ENCODE measurements at places on chromosomes 3 and 15. TPM values are rescaled to one million over a fixed set of nuclear protein-coding genes. Genes with fewer than 3 reads are reported as not detected.

The COL8A1 gene
- polyA plus RNA-seq: not detected

- H3K4me1 ChIP-seq: peaks cover 36% of the 10 kb centered on the region
- peak overlapping the region; percentile 15 for H3K4me3 ChIP-seq
- no peaks in the 10 kb centered on the region for H3K27me3 ChIP-seq
- DNase-seq: no peak
- H3K36me3 ChIP-seq: no peaks in the 10 kb centered on the region
- H3K27ac ChIP-seq: no peak overlapping the region
These were observed 144.6 kb upstream of the MEF2A start for GRCh38 chr15:99421172-99421656.

The TP63 gene
- 0.13 TPM for polyA plus RNA-seq

The SMCO1 gene
- not detected for polyA plus RNA-seq

DNA sequence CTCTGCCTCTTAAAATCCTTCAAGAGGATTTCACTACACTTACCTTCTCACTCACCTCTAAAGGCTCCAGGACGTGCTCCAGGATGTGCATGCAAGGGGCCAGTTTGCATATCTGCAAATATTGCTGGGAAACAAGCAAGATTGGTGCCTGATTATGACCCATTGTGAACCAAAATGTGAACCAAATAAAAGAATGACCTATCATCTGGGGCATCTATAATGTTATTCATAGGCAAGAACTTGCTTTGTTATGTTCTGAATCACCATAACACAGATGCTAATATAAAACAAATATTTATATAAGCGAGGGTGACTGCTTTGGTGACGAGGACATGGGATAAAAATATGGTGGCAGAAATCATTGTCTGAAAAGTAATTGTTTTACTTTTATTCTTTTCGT, 5.5 kb downstream of the IL12A start:
- H3K4me3 ChIP-seq: no peak overlapping the region
- H3K36me3 ChIP-seq: peaks cover 4% of the 10 kb centered on the region
- no peaks in the 10 kb centered on the region for H3K4me1 ChIP-seq
- no peak for DNase-seq

- H3K36me3 ChIP-seq: no peaks in the 10 kb centered on the region
- peaks cover 18% of the 10 kb centered on the region for H3K4me1 ChIP-seq
- H3K4me3 ChIP-seq: peak overlapping the region; percentile 31
- peaks cover 46% of the 10 kb centered on the region for H3K27me3 ChIP-seq
- DNase-seq: no peak
- no peak overlapping the region for H3K27ac ChIP-seq
These were observed 1.3 kb downstream of the FRMD5 start for GRCh38 chr15:44193651-44194322.

The ZDHHC23 gene
- 0.52 TPM for polyA plus RNA-seq

- H3K27me3 ChIP-seq: no peaks in the 10 kb centered on the region
- no peak overlapping the region for H3K27ac ChIP-seq
- H3K4me3 ChIP-seq: no peak overlapping the region
- no peaks in the 10 kb centered on the region for H3K4me1 ChIP-seq
These were observed 725.2 kb upstream of the GOLIM4 start for GRCh38 chr3:168820810-168821415.

- no peak overlapping the region for H3K4me3 ChIP-seq
- no peaks in the 10 kb centered on the region for H3K27me3 ChIP-seq
- H3K4me1 ChIP-seq: no peaks in the 10 kb centered on the region
These were observed 73.8 kb upstream of the FURIN start for GRCh38 chr15:90794538-90794937.

GRCh38 chr3:118782755-118783202, 251.9 kb downstream of the IGSF11 start:
- no peak for DNase-seq
- no peaks in the 10 kb centered on the region for H3K27me3 ChIP-seq
- no peaks in the 10 kb centered on the region for H3K4me1 ChIP-seq
- no peaks in the 10 kb centered on the region for H3K36me3 ChIP-seq

The FGD5 gene
- not detected for polyA plus RNA-seq

DNA sequence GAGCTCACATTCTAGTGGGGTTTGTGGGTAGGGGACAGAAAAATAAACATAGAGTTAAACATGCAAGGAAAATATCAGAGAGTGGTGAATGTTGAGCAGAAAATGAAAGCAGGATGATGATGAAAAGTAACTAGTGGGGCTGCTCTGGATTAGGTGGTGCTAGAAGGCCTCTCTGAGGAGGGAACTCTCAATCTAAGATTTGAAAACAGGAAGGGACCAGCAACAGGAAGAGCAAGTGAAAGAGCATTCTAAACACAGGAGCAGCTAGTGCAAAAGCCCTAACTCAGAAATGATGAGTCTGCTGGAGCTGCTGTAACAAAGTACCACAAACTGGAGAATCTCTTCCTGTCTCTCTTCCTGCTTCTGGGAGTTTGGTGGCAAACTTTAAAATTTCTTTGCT, 468.6 kb upstream of the AGTR1 start:
- H3K36me3 ChIP-seq: no peaks in the 10 kb centered on the region
- DNase-seq: peak; percentile 8
- no peak overlapping the region for H3K27ac ChIP-seq
- no peaks in the 10 kb centered on the region for H3K27me3 ChIP-seq

DNA sequence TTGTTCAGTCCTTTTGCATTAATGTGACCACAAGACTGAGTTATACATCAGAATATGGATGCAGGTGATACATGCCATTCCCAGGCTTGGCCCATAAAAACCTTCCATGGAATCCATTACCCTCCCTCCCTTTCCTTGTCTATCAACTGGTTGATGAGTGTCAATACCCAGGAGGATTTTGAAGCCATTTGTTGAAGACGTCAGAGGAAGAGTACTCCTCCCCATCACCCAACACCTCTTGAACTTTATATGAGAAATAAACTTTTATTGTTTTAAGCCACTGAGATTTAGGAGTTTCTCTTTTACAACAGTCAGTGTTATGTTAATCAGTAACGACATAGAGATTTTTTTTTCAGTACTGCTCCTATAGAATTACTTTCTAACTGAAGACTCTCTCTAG, 55.5 kb downstream of the P3H2 start:
- H3K36me3 ChIP-seq: no peaks in the 10 kb centered on the region
- no peak overlapping the region for H3K27ac ChIP-seq
- no peak for DNase-seq
- H3K27me3 ChIP-seq: peaks cover 2% of the 10 kb centered on the region
- no peak overlapping the region for H3K4me3 ChIP-seq
- no peaks in the 10 kb centered on the region for H3K4me1 ChIP-seq

- no peak for DNase-seq
- H3K27me3 ChIP-seq: no peaks in the 10 kb centered on the region
- no peak overlapping the region for H3K27ac ChIP-seq
These were observed 556.7 kb downstream of the FGF12 start for GRCh38 chr3:192170659-192171058.

The MUC4 gene
- polyA plus RNA-seq: not detected

DNA sequence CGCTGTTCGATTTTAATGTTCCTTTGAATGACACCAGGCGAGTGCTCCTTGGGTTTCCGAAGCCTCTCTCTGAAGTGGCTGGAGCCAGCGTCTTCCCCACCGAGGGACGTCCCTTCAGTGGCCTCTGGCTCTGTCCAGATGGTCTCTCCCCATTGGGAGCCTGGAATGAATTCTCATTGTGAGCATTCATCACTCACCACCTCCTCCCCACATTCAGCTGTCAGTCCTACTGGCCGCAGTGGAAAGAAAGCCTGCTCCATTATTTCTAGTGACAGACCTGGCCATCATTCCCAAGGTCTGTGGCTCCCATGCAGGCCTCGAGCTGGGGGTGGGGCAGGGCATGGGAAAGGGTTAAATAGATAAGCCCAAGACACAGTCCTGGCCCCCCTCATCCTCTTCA, 35.2 kb downstream of the ZNF710 start:
- H3K4me1 ChIP-seq: peaks cover 43% of the 10 kb centered on the region
- H3K4me3 ChIP-seq: no peak overlapping the region

- H3K27me3 ChIP-seq: no peaks in the 10 kb centered on the region
- H3K4me1 ChIP-seq: no peaks in the 10 kb centered on the region
- H3K27ac ChIP-seq: no peak overlapping the region
- no peaks in the 10 kb centered on the region for H3K36me3 ChIP-seq
- no peak for DNase-seq
These were observed 464.1 kb upstream of the ARHGEF26 start for GRCh38 chr3:153657046-153657445.

The RAB43 gene
- 21.8 TPM for polyA plus RNA-seq

- no peak for DNase-seq
- H3K4me3 ChIP-seq: no peak overlapping the region
- H3K27me3 ChIP-seq: no peaks in the 10 kb centered on the region
- H3K4me1 ChIP-seq: no peaks in the 10 kb centered on the region
These were observed 14.9 kb downstream of the TCAIM start for GRCh38 chr3:44353355-44353924.

- no peak overlapping the region for H3K27ac ChIP-seq
- no peak overlapping the region for H3K4me3 ChIP-seq
- no peaks in the 10 kb centered on the region for H3K36me3 ChIP-seq
- no peaks in the 10 kb centered on the region for H3K27me3 ChIP-seq
- H3K4me1 ChIP-seq: no peaks in the 10 kb centered on the region
These were observed 54.4 kb upstream of the P2RY1 start for GRCh38 chr3:152780553-152780952.

GRCh38 chr3:51942603-51943450, 664 bp downstream of the PARP3 start:
- peaks cover 30% of the 10 kb centered on the region for H3K4me1 ChIP-seq
- peak overlapping the region; percentile 64 for H3K4me3 ChIP-seq
- H3K27ac ChIP-seq: peak overlapping the region; percentile 74

DNA sequence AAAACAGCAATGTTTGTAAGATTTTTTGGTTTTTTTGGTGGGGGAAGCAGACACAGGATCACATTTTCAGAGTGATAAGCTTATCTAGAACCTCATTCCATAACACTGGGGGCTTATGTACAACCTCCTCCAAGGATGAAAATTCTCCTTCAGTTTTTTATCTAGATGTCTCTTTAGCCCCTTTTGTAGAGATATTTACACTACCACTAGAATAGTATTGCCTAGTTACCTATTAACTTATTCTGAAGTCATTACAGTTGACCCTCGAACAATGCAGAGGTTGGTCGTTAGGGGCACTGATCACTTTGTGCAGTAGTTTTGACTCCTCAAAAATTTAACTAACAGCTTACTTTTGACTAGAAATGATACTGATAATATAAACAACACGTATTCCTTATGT, 32.8 kb downstream of the IFT57 start:
- DNase-seq: no peak
- H3K36me3 ChIP-seq: peaks cover 23% of the 10 kb centered on the region
- no peaks in the 10 kb centered on the region for H3K4me1 ChIP-seq
- H3K27ac ChIP-seq: no peak overlapping the region
- H3K4me3 ChIP-seq: no peak overlapping the region

GRCh38 chr3:32958509-32958908, 7.1 kb downstream of the CCR4 start:
- no peaks in the 10 kb centered on the region for H3K27me3 ChIP-seq
- H3K4me3 ChIP-seq: peak overlapping the region; percentile 58
- no peak for DNase-seq
- peak overlapping the region; percentile 78 for H3K27ac ChIP-seq
- H3K36me3 ChIP-seq: peaks cover 21% of the 10 kb centered on the region

DNA sequence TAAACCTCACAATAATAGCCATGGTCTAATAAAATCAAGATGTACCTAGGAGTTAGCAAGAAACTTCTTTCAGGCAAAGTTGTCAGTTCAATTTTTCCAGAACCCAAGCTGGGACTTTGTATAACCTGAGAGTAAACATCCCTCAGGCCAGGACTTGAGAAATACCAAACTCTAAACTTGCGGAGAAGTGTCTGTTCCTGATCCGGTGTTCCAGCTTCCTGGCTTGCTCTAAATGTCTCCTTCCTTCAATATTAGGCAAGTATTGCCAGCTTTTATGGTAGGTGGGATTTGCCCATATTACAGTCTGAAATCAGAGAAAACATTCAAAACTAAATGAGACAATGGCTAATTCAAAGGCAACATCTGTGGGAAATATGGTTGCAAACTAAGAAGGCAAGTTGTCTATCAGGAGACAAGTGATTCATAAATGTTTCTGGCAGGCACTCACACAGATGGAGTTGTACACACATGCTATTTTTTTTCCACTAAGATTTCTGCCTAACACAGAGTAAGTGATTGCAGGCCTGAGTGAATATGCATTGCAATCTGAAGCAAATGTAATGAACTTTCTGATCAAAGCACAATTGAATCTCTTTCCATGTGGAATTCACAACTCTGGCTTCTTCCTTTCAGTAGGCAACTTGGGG, 88.3 kb upstream of the COL8A1 start:
- H3K4me1 ChIP-seq: no peaks in the 10 kb centered on the region
- no peak overlapping the region for H3K27ac ChIP-seq
- H3K36me3 ChIP-seq: no peaks in the 10 kb centered on the region
- DNase-seq: no peak

The LSMEM2 gene
- polyA plus RNA-seq: not detected

DNA sequence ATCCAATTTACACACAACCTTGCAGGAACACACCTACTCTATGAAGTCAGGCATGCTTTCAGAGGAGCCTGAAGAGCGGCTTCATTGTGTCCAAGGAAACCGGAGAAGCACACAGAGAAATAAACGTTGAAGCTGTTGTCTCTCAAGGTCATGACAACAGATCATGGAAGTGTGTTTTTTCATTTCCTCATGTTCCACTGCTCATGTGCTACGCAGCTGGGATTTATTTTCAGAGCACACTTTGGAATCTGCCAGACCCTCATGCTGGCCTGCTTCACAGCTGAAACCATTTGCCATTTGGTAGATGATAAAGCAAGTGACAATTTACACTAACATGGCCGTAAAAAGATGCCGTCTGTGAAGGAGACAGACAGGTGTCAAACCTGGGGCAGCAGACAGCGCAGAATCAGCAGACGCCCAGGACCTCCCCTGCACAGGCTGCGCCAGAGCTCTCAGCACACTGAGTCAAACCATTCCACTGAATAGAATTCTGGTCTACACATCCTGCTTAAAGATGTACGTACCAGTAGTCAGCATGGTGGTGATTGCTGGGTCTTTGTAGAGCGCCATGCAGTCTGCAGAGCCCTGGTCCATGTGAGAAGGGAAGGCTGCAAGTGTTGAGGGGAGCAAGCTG, 99.3 kb downstream of the ARNT2 start:
- H3K27ac ChIP-seq: no peak overlapping the region
- H3K4me3 ChIP-seq: no peak overlapping the region
- H3K4me1 ChIP-seq: no peaks in the 10 kb centered on the region

The SLC9C1 gene
- not detected for polyA plus RNA-seq

- H3K36me3 ChIP-seq: no peaks in the 10 kb centered on the region
- no peak overlapping the region for H3K27ac ChIP-seq
- DNase-seq: no peak
- H3K27me3 ChIP-seq: no peaks in the 10 kb centered on the region
- H3K4me1 ChIP-seq: no peaks in the 10 kb centered on the region
These were observed 62.5 kb upstream of the EPHB3 start for GRCh38 chr3:184498986-184499606.

GRCh38 chr3:156554515-156554841, 439 bp downstream of the SSR3 start:
- H3K4me3 ChIP-seq: peak overlapping the region; percentile 97
- peaks cover 24% of the 10 kb centered on the region for H3K4me1 ChIP-seq
- H3K27me3 ChIP-seq: no peaks in the 10 kb centered on the region
- DNase-seq: no peak

The FHIT gene
- 7.8 TPM for polyA plus RNA-seq

GRCh38 chr3:172607305-172608121, 84.3 kb upstream of the TNFSF10 start:
- no peak for DNase-seq
- no peaks in the 10 kb centered on the region for H3K36me3 ChIP-seq
- H3K27me3 ChIP-seq: no peaks in the 10 kb centered on the region

Measured in CD4-positive, CD25-positive, alpha-beta regulatory T cell (primary cell).